ENCODE measurements at places on chromosomes 1 and 21.

- no peak for DNase-seq
Measured at GRCh38 chr1:9731051-9731537, 79.6 kb downstream of the PIK3CD start.

DNA sequence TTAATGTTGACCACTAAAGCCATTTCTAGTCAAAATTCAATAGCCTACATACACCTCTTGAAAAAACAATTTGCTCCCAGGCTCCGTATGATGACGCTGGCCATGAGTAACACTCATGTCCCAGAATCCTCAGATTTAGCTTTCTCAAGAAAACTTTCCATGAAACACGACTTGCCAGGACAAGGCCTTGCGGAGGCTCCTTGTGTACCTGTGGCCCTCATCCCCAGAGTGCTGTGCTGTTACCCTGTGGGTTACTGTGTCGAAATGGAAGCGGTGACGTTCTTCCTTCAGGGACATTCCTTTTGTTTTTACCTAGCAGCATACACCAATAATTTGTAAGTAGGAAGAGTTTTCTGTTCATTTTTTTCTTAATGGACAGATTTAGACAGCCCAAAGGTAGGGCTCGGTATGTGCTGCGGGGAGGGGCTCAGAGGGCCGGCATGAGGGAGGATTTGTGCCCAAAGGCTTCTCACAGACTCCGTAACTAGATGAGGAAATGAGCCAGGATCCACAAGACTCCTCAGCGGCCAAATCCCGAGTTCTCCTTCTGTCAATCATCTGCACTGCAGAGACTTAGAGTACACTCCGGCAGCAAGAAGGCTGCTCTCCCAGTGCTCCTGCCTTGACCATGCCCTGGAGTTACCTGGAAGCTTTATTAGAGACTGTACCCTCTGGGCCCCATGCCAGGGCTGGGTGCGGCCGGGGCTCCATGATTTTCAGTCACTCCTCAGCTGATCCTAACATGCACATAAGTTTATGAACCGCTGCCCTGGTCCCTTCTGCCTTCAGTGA, 17.8 kb downstream of the GNG12 start:
- no peak for DNase-seq

DNA sequence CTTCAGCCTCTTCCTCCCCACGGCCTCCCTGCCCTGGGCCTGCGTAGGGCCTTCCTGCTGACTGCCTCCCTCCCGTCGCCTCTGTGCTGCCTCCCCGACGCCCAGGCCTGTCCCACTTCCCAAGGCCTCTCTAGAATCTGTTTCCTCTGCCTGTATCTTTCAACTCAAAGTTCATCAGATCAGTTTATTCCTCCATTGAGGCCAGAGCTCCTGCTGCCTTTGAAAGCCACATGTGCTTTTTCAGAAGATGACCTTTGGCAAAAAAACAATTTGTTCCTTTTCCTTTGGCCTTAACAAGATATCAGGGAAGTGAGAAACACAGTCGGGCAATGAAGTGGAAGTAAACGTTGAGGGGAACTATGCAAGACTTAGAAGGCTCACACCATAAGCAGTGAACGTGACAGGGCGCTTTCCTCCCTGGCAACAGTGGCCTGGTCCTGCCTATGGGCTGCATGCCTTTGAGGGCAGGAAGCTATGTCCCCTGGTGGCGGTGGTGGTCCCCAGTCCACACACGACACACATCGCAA, 85.9 kb downstream of the PSMG1 start:
- DNase-seq = peak; percentile 7

- DNase-seq = peak; percentile 20
Measured at GRCh38 chr1:91846007-91846638, 39.8 kb downstream of the TGFBR3 start.

DNA sequence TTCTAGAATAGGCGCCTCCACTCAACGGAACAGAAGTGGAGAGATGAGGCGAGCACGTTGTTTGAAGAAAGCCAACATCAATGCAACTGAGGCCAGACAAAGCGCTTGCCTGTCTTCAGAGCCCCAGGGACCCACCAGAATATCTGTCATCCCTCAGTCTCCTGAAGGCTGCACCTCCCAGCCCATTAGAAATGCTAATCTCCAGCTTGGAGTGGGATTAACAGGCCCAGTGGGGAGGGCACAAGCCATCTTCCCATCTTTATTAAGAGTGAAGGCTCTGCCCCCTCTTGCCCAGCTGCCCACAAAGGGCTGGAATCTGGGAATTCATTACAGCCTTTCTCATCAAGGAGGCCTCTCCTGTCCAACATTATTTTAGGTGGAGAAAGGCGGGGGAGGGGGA, 16.8 kb upstream of the CNTN2 start:
- peak; percentile 46 for DNase-seq

GRCh38 chr1:76408303-76408702, 333.8 kb downstream of the ST6GALNAC3 start:
- DNase-seq = no peak

DNA sequence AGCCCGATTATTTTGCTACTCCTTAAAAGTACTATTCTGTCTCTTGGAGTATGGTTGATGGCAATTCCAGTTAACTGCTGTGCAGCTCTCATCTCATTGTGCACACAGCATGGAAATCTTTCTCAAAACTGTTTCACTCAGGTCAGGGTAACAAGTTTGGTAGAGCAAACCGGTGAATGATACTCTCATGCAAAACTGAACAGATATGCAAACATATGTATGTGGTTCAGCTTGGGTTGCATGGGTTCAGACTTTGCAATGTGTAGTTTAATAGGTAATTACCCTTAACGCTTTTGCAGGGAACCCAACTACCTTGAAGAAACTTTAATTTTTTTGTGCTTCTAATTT, 2.2 kb downstream of the GADD45A start:
- no peak for DNase-seq
